ENCODE measurements at places on chromosomes 16 and 17.
A peak's percentile ranks its signal among the peaks of the same experiment; 100 is the strongest.

GRCh38 chr16:47978491-47979163 lies 177.2 kb downstream of the ABCC12 start:
- no peak for ATAC-seq

DNA sequence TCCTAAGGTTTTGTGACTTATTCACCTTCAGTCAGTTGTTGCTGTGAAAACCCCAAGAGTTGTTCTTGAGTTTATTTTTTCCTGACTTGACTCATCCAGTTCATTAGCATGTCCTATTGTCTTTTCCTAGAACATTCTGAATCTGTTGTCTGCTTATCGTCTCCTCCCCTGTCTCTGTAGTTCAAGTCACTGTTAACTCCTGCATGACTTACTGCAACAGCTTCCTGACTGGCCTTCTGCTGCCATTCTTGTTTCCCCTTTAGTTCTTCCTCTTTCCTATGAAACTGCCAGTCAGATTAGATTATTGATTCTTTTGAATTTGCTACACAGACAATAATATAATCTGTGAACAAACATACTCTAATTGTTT lies 161.5 kb downstream of the FTO start:
- ATAC-seq: peak; percentile 91

DNA sequence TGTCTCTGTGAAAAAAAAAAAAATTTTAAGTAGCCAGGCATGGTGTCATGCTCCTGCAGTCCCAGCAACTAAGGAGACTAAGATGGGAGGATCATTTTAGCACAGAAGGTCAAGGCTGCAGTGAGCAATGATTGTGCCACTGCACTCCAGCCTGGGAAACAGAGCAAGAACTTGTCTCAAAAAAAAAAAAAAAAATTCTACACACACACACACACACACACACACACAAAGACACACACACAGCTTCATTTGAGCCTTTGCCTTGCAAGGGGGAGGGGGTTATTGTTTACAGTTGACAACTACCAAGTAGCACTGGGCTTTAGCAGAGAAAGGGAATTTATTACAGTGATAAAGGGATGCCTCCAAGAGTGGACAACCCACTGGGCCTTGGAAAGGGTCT lies 4.9 kb upstream of the POLR3E start:
- no peak for ATAC-seq

DNA sequence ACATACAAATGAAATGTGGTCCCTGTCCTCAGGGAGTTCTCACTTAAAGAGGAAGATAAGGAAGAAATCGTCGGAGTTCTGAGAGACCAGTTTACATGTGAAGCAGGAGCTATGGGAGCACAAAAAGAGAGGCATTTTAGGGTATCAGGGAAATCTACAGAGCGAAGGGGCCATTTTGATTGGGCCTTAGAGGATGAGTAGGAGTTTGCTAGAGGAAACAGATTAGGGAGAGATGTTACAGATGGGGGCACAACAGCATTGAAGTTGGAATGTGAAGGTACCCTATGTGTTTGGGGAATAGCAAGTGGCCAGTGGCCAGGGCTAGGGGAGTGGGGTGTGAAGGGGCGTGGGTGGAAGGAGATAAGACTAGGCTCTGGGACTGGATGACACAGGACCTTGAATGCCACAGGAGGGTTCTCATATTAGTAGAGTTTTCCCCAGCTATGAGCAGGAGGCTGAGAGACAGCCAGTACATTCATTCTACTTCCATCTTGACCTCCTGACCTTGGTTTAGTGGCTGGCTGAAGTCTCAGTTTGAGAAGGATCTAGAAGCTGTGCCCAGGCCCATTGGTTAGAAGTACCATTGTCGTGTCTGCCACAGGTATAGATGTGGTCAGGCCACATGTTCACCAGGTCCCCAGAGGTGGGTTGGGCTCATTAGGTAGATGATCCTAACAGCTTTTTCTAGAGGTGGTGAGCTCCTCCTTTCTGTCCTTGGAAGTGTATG lies 34.8 kb downstream of the CPNE2 start:
- ATAC-seq: peak; percentile 81

Data from activated T-helper 17 cell treated with anti-CD3 and anti-CD28 coated beads, Interleukin-2, amount 50 U/mL, for 72 hours (primary cell).